ENCODE measurements at places on chromosomes 2 and 18. TPM values are rescaled to one million over a fixed set of nuclear protein-coding genes. Genes with fewer than 3 reads are reported as not detected.

The SATB2 gene
- total RNA-seq, result 0.10 TPM

The DSG4 gene
- 0.16 TPM for total RNA-seq

The GPR55 gene
- total RNA-seq, result 30.1 TPM

DNA sequence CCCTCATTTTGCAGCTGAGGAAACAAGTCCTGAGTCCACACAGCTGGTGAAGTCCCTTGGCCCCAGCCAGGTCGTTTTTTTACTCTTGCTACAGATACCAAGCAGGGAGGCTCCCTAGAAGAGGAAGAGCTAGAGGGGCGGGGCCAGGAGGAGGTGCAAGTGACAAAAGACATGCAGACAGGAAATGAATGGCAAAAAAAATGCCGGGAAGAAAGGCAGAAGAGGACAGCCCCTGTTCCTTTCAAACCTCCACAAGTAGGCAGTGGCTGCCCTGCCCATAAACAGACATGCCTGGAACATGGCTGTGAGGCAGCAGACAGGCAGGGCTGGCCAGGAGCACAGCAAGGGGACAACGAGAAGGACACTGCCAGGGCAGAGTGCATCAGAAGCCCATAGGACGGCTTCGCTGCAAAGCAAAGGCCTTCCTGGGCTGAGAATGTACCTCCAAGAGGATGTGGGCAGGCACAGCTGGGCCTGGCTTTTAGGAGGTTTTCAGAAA lies 108.7 kb downstream of the ZBTB7C start:
- no peak for DNase-seq

GRCh38 chr2:121362774-121363173 lies 77.8 kb upstream of the TFCP2L1 start:
- no peak for DNase-seq

GRCh38 chr2:6168485-6168884 lies 476.3 kb downstream of the SOX11 start:
- DNase-seq, result no peak

The CRYGD gene
- total RNA-seq, result not detected

DNA sequence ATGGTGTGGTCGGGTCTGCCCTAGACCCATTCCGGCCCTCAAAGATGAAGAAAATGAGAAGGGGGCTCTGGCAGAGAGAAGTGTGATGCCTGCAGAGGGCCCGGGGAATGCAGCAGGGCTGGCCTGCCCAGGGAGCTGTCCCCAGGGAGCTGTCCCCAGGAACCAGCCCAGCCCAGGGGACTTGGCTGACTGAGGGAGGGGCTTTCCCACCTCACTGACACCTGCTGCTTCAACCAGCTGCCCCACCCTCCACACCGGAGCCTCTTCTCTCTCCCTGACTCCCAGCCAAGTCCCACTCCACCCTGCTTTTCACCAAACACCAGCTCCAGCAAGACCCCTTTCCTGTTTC lies 111.2 kb downstream of the STPG4 start:
- DNase-seq, result no peak

DNA sequence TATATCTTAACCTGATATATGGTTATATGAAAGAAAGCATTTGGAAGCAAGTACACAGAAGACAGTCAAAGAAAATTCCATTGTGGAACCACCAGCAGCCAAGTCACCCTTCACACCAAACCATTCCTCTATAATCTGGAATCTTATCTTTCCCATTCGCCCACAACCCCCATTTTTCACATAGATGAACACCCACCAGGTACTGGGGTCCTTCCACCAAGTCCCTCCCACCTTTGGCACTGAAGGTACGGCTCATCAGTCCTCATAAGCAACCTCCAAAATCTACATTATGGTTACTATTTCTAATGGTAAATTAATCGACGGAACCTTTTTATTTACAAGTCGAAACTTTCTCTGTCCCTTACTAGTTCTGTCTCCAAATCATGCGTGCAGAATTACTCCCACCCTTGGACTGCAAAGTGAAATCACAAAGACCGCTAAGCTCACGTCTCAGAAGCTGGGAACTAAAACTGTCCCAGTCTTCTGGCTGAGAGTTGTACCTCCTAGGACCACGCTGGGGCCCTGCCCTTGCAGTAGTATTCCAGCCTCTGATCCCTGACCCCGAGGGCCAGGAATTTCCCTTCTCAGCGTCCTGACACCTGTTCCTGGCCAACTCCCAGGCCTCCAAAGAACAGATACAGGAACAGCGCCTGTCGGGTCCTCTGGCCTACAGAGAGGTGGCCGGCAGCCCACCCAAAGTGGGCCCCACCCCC lies 702 bp downstream of the OLA1 start:
- DNase-seq, result no peak

DNA sequence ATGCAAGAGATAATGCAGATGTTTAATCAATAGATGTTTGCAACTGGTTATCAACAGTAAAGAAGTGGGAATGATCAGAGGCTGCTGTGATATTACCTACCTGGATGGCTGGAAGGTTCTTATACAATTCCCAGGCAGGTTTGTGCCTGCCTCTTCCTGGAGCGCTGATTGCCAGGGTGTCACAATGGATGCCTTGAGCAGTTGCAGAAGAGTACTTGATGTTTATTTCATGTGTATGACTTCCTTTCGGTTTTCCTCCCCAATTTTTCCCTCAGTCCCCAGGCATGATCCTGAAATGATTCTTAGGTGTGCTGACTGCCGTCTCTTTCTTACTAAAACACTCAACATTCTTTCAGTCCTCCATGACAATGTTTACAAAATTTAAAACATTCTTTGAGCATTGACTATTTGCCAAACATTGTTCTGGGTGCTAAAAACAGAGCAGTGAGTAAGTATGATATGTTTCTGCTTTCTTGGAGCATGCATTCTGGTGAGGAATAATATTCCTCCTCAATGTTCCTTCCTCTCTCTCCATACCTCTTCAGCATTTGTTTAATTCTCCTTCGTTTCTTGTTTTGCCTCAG lies 416.6 kb upstream of the TRIB2 start:
- no peak for DNase-seq

DNA sequence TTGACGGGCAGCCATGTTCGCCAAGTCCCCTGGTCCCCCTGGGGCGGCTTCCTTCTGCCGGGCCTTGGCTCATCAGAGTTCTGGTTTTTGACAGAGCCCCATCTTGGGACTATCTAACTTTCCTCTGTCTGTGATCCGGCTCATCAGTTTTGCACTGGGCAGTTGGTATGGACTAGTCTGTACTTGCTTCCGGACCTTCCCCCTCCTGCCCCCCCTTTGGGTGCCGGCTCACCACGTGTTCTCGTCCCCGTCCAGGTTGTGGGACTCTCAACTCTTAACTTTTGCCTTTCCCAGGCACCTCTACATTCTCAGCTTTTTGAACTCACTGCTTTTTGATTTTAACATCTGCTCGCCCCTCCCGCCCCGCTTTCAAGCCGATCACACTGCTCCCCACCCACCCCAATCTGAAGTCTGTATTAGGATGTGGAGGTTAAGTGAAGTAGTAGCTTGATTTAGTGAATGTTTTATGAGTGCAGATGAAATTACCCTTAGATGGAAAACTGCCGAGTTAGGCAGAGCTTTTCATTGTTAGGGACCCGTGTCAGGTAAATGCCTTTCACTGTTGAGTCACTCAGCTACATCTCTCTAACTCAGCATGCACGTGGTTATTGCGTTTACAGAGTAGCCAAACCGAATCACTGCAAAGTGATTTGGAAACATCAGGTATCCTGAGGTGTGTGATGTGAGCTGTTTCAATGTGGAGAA lies 874 bp downstream of the WDR43 start:
- no peak for DNase-seq

- no peak for DNase-seq
Observed at GRCh38 chr2:224221455-224221913, 180.4 kb downstream of the FAM124B start.

DNA sequence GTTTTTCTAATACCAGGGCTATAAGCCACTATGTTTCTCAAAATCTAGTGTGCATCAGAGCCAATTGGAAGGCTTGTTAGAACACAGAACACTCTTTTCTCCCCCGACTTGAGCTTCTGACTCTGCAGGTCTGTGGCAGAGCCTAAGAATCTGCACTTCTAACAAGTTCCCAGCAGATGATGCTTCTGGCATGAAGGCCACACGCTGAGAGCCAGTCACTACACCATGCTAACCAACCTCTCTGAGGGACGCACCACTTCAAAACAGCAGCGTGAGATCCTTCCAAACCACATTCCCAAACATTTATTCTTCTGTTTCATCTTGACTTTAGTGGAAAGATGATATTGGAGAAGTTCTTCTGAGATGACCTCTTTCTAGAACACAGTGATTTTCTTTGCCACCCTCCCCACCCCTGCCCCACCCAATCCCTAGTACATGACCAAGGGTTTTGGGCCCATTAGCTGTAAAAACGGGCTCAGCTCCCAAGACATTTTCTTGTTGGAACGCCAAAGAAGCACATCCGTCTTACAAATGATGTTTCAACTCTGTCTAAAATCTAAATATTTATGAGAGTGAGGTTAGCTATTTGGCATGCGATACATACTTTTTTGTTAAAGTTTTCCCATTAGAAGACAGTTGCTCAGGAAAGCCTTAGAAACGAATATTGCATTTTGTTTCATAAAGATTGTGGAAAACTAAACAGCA lies 391.9 kb downstream of the TMEM182 start:
- DNase-seq, result no peak

The UGT1A10 gene
- total RNA-seq, result not detected

DNA sequence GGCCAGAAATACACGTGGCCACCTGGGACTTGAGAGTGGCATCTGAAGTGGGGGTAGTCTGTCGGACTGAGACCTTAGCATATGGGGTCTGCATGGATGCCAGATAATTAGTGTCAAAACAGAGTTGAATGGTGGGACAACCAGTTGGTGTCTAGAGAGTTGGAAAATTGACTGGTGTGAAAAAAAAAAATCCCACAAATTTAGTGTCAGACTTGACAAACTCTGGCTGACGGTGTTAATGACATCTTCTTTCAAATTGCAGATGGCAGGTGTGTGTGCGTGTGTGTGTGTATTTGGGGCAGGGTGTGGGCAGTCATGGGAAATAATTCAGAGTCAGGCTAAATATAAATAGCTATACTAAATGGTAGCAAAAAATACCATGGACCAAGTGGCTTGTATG lies 365.4 kb upstream of the RGPD4 start:
- no peak for DNase-seq

DNA sequence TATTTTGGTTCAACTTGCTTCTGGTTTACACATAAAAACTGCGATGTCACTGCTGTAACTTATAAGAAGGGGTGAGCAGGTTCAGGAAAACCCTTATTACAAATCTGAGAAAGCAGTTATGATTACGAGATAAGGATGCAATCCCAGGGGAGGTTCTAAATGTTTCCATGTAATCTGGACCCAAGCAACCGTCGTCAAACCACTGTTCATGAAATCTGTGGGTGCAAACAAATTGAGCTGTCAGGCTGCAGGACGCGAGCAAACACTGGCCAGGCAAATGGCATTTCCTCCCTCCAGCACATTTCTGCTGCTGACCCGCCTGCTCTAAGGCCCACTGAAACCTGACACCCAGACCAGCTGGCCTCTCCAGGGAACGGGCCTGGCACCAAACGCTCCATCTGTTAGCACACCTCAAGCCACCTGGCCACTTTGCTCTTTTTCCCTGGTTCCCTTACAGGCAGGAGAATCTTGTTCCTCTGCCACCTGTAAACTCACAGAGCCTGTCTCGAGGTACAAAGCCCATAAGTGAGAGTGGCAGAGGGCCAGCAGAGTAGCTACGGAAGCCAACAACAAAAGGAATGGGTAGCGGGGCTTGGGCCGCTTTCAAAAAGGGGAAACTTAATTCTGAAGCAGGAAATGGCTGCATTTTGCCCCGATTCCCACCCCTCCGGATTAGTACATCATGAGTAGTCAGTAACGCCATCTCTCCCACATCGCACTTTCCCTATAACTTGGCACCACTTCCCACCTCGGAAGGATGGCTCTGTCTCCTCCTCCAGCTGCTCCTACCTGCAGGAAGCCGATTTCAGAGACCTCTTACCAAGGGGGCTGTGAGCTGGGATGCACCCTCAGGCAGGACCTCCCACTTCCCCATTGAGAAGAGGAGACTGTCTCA lies 26.5 kb downstream of the CRACDL start:
- no peak for DNase-seq

The EFR3B gene
- total RNA-seq, result 3.5 TPM

DNA sequence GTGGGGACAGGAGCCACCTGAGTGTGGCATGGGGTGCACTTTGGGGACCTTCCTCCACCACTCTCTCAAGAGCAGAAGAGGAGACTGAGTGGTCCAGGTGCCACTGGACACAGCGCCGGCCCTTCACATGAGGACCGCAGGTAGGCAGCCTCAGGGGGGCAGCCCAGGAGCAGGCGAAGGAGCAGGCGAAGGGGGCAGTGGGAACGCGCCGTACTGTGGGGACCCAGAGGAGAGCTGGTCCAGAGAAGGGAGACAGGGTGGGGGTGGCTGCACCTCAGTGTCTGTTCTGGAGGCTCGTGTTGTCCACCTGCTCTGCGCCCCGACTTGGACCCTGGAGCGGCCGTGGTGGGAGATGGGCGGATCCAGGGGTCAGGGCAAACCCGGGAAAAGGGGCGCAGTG lies 55.0 kb downstream of the AQP12A start:
- DNase-seq, result no peak

The ADGRF3 gene
- 2.8 TPM for total RNA-seq
